Cerebellum (tissue), 4 donors: ENCODE measurements at places on chromosomes 13 and 19. TPM values are rescaled to one million over a fixed set of nuclear protein-coding genes. Genes with fewer than 3 reads are reported as not detected.

Gene FFAR2
- not detected for total RNA-seq

- DNase-seq = no peak
These were observed 45.2 kb downstream of the ABCC4 start for GRCh38 chr13:95256091-95256490.

Gene SIGLECL1
- not detected for total RNA-seq

GRCh38 chr19:54659300-54659699 is 3.5 kb upstream of the LILRB4 start:
- no peak for DNase-seq

Gene CABP5
- not detected for total RNA-seq

DNA sequence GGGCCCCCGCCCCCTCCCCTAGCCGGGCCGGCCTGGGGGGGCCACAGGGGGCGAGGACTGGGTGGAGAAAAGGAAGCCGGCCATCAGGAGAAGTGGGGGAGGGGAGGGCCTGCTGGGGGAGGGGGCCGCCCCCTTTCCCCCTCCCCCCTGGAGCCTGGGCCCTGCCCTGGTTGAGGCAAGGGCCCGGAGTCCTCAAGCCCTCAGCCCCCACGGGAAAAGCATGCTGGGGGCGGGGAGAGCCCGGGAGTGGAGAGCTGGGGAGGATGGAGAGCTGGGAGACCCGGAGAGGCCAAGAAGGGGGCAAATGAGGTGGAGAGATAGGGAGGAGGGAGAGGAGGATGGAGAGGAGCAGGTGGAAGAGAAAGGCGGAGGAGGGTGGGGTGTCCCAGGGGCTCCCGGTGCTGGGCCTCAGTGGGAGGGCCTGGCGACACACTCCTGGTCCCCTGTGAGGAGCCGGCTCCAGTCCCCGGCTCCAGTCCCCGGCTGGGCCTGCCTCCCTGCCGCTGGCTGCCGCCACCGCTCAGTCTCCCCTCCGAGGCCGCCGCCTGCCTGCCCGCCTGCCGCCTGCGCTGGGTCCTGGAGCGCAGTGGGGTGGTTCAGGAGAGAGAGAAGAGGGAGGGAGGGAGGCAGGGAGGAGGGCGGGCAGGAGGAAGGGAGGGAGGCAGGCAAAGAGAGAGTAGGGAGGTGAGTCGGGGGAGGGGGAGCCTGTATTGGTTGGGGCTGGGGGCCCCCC is at the start of gene GRIK5:
TSS of gene GRIK5 (minus strand) at position 588 of the 733 bp plus-strand sequence. CDS start 4,436 bp downstream, outside the sequence.
- DNase-seq = peak; percentile 66

DNA sequence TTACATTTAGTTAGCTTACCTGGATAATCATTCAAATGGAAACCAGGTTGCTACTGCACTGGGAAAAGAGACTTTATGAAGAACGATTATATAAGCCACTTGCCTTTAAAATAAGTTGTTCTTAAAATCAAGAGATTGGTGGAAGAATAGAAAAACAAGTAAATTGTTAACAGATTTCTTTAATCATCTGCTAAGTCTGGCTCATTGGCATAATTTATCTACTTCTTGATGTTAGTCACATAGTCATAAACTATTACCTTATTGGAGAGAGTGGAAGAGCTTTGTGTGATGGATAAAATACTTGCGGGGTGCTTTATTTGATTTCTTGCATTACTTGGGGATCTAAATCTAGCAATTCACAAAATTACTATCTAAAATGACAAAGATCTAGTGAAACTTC is 6.8 kb downstream of the LSM14A start:
- DNase-seq = no peak

DNA sequence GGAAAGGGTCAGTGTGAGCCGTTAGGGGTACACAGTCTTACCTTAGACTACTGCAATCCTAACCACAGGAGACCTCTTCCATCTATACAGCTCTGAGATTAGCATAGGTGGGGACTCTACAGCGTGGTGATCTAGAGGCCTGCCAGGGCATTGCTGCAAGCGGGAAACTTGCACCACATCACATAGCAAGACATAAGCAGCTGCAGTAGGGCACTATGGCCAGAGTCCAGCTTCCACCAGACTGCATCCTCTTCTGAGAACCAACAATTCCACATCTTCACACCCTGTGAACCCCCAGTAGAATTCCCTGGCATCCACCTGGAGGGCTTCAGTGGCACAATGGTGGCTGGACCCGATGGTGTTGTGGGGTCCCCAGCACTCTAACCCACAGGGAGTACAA is 1564.3 kb upstream of the PRR20A start:
- no peak for DNase-seq

DNA sequence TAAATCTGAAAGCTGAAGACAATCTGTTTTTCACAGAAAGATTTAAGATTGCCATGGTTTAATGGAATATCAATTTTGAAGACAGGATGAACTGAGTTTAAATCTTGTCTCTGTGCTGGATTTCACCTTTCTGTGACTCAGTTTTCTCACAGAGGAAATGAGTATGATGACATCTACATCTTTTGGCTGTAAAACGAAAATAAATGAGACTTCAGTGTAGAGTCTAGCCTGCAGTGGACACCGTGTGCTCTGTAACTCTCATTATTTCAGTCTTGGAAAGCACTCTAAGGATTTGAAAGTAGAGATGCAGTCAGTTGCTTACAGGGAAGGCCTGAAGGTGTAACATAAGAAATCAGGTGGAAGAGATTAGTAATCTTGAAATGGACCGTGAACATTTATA is 150.4 kb downstream of the NALCN start:
- DNase-seq = no peak

GRCh38 chr19:16371540-16371986 is 46.9 kb downstream of the KLF2 start:
- no peak for DNase-seq

Gene PLVAP
- total RNA-seq = 1.6 TPM

Gene CYP4F3
- 0.18 TPM for total RNA-seq

DNA sequence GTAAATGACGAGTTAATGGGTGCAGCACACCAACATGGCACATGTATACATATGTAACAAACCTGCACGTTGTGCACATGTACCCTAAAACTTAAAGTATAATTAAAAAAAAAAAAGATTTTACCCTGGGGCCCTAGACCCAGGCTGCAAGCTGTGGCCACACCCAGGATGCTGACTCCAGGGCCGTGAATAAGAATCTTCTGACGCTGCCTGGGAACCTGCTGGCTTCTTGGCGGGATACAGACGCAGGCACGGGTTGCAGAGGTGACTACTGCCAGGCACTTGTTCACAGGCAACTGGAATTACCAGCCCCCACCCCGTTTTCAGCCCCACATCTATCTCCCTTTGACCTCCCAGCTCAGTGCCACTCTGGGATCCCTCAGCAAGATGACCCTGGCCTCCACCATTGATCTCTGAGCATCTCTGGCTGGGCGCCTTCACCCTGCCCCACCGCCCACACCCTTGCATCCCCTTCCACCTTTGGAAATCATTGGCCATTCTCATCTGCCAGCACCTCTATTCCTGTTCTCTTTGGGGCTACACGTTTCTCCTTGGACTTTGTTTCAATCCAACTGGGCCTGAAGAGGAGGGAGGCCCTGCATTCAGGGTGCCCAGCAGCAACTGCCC is 21.1 kb upstream of the CFAP97D2 start:
- DNase-seq = no peak

Gene ZNF730
- total RNA-seq = 14.1 TPM

GRCh38 chr13:82341116-82341515 is 1541.2 kb downstream of the SLITRK1 start:
- no peak for DNase-seq

- no peak for DNase-seq
These were observed 5.2 kb downstream of the CEACAM4 start for GRCh38 chr19:41621654-41622053.

DNA sequence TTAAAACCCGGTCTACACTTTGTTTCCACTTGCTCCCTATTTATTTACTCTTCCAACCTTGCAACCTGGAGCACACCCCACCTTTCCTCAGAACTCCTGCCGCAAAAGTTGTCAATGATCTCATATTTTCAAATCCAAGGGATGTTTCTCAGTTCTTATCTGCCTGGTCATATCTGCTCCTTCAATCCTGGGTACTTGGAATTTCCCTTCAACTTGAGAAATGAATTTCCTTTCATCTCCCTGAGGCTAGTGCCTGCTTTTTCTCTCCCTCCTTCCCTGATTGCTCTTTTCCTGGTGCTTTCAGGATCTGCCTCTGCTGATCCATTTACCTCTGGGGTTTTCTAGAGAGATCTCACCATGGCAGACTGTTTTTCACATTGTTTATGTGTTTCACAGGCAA is 154.8 kb upstream of the IRS2 start:
- DNase-seq = no peak

DNA sequence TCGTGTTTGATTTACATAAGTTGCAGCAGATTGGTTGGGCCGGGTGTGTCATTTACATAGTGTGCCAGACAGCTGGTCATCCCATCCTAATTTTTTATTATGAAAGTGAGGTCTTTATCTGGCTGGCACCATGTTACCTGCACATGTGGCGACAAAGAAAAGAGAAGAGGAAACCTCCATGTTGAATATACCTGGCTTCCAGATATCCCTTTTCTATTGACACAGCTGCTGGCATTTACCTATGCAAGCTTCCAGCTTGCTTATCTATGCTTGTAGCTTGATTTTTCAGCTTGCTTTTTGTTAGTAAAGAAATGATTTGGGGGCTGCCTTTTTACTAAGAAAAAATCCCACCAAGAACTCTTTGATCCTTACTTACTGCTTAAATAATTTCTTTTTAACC is 681.3 kb upstream of the SLITRK1 start:
- no peak for DNase-seq

- DNase-seq = no peak
These were observed 5.9 kb upstream of the ZNF551 start for GRCh38 chr19:57675881-57676280.

- DNase-seq = no peak
These were observed 36.9 kb downstream of the ELL start for GRCh38 chr19:18484992-18485391.
